Ovary (tissue), 10 donors: ENCODE measurements at places on chromosomes 4 and X. TPM values are rescaled to one million over a fixed set of nuclear protein-coding genes. Genes with fewer than 3 reads are reported as not detected.

DNA sequence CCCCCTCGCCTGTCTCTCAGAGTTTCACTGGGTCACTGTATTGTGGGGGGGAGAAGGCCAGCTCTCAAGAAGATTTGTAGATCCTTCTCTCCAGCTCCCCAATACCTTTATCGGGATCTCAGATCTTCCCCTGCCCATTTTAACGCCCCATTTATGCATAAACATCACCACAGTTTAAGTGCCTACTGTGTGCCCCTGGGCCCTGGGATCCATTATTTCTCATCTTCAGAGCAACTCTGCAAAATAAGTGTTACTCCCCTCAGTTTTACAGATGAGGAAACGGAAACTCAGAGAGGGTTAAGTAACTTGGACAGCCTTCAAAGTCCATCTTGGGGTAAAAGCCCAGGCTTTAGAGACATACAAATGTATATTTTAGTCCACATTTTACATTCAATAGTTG lies 421 bp upstream of the IGSF1 start:
- DNase-seq: no peak

DNA sequence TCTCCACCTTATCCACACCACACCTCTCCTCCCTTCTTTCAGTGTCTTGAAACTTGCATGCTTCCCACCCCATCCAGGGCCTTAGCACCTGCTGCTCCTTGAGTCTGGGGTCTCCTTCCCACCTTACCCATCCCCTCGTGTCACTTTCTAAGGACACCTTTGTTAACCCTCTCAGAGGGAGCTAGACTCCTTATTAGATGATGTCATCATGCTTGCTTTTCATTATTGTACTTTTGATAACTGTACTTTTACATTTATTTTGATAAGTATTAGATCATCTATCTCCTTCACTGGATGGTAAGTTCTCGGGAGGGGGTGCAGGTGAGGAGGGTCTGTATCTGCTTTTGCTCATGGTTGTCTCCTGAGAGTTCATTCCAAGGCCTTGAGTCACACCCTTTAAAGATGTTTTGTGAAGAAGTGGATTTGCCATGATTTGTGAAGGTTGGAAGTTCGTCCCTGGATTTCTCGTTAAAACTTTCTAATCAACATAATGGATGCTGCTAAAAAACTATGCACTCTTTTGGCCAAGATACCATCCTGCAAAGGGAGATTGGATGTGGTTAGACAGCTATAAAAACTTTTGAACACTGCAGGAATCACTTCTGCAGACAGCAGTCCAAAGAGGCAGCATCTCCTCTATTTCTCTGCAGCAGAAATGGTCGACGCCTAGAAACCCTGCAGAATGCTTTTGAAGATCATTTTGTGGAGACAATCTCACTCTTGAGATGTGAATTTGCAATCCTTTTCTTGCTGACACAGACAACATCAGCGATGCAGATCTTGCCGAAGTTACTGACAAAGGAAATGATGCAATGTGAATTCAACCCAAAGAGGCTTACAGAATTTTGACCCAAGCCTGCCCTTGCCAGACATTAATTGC lies 69.6 kb downstream of the ENPP6 start:
- DNase-seq: no peak

The POF1B gene
- 0.58 TPM for polyA plus RNA-seq

The HNRNPH2 gene
- 73.1 TPM for polyA plus RNA-seq

GRCh38 chrX:49762175-49762720 lies 66.5 kb upstream of the PAGE1 start:
- no peak for DNase-seq

The TBX22 gene
- not detected for polyA plus RNA-seq

The ADH6 gene
- 0.18 TPM for polyA plus RNA-seq

The CYSLTR1 gene
- polyA plus RNA-seq: 3.9 TPM

The CPZ gene
- polyA plus RNA-seq: 170 TPM
